ENCODE measurements at places on chromosomes 4 and X.

- DNase-seq, result no peak
Measured at GRCh38 chrX:53241558-53241957, 16.6 kb upstream of the KDM5C start.

DNA sequence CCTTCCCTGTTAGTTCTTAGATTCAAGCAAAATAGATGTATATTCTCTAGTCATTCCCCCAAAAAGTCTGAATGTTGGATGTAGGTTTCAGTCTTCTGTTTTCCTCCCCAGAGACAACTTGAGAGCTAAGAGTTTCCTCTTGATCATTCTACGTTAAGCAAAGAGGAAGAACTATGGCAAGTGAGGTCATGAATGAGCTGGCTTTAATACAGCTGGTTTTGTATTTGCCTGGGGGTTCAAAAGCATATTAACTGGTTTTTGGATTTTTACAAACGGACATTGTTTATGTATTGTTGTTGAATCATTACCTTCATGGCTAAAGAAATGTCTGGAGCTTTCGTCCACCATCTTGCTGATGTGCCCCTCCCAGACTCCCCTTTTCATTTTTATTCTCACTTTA, 916.7 kb upstream of the POU3F4 start:
- DNase-seq, result no peak

DNA sequence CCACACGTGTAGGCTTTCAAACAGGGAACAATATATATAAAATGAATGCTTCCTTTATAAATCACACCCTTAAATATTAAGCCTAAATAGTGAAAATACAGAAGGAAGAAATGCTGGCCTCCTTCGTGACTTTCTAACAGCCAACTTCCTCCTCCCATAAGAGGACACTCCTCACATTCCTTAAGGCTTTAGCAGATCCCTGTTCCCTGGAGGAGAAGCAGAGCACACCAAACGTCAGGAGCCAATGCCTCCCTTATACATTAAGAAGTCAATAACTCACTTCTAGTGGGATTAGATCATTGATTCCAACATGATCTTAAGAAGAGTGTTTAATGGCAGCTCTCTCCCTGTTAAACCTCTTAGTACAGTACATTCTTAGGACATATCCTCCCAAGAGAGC, 108.4 kb upstream of the FAM241A start:
- DNase-seq, result no peak

DNA sequence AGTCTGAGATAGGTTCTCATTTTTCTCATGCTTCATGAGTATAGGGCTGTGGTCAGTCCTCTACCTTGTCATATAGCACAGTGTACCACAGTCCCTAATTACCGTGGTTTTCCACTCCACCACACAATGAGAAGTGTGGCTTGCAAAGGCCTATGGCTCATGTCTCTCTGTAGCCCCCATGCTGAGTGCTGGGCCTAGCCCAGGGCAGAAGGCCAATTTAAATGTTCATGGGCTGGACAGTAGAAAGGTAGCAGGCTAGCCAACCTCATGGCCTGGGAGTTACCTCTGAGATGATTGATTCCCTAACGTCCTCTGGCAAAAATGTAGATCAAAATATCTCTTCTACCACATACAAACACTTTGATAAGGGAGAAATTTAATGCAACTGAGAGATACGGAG, 222.5 kb downstream of the AFF2 start:
- DNase-seq, result no peak

DNA sequence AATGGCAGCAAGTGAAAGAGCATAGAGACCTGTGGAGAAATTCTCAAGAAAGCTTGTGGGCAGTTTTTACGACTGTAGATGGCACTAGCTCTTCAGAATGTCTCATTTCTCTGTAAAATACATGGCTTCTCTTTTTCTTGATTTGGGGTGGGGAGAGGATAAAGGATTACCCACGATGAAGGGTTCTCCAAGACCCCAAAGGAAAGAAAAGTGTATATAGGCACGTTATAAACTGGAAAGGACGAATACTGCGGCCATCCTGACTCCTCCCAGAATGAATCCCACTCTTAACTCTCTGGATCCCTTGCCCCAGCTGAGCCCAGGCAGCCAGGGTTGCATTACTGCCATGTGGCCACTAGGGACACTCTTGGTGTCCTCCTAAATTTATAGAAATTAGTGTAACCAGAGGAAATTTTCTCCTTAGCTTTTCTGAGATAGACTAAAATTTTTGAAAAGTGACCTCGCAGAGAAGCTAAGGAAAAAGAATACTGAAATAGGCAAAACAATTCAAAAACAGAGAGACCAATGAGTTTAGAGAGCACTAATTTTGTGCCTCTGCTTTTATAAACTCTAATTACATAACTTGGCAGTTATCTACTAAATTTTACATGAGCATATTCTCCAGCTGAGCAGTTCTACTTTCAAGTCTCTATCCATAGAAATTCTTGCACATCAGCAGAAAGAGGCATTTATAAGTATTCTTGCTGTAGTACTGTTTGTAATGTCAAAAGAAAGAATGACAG, 37.8 kb upstream of the PCDH19 start:
- no peak for DNase-seq

DNA sequence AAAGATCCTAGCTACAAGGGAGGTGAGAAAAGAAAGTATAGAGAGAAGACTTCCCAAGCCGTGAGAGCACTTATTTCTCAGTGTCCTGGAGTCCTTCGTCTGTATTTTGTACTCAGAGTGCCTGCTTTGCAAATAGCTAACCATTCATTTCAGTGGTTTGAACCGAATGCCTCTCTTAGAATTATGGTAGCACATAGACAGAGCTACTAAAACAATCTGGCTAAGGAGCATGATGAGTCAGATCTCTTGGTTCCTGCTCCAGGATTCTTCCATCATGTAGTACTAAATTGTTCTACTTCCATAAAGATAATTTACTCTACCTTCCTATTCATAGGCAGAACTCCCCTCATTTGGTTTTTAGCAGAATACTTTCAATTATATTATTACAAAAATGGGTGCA, 946.6 kb downstream of the STIM2 start:
- no peak for DNase-seq
